NCI-H774 (cell line): ENCODE measurements at places on chromosomes 1 and 21.

DNA sequence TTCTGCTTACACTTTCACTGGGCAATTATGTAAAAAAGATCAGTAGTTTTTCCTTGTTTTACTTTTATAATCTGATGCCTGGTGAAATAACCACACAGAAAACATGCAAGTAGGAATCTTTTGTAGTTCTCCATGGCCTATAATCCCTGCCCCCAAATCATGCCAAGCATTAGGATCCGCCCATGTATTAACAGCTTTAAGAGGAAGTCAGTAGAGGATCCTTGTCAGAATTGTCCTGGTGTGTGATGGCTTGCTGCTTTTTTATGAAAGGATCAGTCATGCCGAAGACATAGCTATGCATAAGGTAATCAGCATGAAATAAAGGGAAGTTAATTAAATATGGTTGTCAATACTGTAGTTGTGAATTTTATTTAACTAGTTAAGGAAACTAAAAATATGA, 20.0 kb downstream of the ADGRL2 start:
- DNase-seq = no peak

GRCh38 chr1:39132505-39133339, 71.8 kb upstream of the MACF1 start:
- DNase-seq = peak; percentile 78

DNA sequence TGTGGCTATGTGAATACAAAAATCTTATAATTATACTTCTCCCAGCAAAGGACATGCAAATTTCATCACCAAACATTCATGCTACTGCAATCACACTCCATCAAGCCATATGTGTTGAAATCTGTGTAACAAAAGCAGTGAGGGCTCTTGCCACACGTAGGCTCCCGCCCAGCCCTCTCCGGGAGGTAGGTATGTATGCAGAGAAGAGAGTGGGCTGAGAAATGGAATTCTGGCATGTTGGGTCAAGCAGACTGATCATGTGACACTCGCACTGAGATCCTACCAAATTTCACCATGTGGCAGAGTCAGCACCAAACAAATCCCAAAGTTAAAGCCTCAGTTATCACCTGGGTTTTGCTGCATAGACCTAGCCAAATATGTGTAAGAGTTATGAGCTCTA, 49.7 kb downstream of the APP start:
- DNase-seq = no peak

DNA sequence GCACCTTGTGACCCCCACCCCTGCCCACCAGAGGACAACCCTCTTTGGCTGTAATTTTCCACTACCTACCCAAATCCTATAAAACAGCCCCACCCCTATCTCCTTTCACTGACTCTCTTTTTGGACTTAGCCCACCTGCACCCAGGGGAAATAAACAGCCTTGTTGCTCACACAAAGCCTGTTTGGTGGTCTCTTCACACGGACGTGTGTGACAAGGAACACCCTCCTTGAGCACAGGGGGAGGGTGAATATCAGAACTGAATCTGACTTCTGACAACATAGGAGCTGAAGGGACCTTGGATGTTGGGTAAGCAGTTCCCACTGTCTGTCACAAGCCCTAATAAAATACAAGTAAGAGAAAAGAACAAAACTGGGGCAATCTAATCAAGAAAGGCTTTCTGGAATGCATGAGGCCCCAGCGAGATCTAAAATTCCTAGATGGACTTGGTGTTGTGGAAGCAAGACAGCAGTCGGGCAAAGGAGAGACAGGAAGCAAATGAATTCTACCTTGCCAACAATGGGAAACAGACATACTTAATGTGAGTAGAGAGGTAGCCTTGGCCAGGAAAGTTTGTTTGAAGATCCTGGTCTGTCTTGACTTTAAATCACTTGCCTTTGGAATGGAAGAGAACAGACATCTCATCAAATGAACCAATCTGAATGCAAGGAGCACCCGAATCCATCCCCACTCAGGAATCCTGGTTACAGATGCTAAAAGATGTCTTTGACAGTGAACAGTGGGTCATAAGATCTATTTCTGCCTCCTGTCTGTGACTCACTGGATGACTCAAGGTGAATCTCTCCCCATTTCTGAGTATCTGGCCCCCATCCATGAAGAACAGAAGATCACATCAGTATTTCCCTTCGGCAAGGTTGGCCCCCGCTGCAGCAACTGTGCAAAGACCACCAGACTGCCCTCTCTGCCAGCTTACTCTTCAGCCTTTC, 53.3 kb downstream of the OLFML3 start:
- DNase-seq = no peak

DNA sequence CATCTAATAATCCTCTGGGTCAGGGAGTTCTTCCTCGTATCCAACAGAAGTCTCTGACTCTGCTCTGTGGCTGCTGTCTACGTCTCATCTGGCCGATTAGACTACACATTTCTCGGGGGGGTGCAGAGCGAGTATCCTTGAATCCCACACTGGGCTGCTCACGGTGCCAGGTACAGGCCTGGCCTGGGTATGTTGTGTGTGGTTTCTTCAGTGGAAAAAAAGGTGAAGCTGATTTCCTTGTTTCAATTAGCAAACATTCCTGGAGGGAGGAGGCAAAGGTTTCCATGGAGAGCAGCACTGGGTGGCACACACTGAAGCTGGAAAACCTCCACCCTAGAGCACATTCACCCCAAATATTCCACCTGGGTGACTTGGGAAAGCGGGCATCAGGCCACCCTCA, 2.0 kb upstream of the RAB7B start:
- no peak for DNase-seq
